ENCODE measurements at places on chromosomes 12 and 14.

- DNase-seq = no peak
Observed at GRCh38 chr12:126064028-126064427, 998.8 kb downstream of the AACS start.

DNA sequence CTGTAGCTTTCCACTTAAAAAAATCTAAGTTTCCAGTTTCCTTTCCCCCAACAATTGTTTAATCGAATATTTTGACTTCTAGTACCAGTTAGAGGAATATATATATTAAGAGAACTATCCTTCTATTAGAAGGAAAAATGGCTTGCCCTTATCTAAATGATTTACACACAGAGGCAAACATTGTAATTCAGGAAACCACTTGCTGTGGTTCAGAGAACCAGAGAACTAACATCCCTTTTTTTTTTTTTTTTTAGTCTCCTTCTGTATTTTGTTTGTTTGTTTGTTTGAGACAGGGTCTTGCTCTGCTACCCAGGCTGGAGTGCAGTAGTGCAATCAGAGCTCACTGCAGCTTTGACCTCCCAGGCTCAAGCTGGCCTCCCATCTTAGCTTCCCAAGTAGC lies 746.6 kb downstream of the VRK1 start:
- DNase-seq = no peak

DNA sequence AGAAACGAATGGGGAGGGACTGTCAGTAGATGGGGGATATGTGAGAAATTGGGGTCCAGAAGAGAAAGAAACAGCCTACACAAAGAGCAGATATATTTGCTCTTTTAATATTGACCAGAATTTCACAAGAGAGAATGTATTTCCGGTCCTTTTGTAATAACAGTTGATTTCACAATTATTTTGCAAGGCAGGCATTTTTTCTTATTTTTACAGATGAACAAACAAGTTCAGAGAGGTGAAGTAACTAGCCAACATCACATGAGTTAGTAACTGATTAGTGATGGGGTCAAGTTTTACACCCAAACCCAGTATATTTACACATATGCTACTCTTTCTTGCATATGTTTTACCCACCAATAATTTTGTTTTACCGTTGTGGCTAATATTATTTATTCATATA lies 188.2 kb downstream of the NAV3 start:
- no peak for DNase-seq

- DNase-seq = no peak
Observed at GRCh38 chr12:89787763-89788162, 79.1 kb upstream of the ATP2B1 start.

- no peak for DNase-seq
Observed at GRCh38 chr12:13205809-13206559, 9.5 kb downstream of the EMP1 start.

DNA sequence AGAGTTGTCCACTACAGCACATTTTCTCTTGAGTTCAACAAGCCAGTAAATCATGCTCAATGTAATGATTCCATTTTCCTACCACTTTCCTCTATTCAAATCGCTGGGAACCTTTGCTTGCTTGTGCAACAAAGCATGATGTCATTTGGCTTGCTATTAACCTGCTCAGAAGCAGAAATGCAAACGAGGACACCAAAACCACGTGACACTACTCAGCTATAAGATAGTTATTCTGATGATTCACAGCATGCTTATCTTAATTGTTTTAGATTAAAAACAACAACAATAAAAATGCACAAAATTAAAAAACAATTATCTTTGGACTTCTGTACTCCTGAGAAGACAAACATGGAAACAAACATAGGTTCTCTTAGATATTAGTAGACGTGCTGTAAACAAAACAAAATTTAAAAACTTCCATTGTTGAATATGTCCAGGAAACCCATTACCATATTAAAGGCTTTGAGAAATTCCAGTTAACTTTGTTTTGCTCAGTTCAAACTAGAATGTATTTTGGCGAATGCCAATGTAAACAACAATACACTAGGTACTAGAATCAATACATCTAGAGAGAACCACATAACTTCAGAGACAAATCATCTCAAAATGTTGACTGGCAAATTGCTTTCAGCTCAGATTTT lies 77.5 kb upstream of the KRAS start:
- no peak for DNase-seq

- DNase-seq = no peak
Observed at GRCh38 chr14:89304972-89305703, 111.9 kb downstream of the FOXN3 start.

GRCh38 chr12:54386403-54387113 lies 2.0 kb upstream of the ZNF385A start:
- DNase-seq = no peak
